Activated CD8-positive, alpha-beta memory T cell treated with anti-CD3 and anti-CD28 coated beads for 4 hours (primary cell): ENCODE measurements at places on chromosomes 5 and 9.

DNA sequence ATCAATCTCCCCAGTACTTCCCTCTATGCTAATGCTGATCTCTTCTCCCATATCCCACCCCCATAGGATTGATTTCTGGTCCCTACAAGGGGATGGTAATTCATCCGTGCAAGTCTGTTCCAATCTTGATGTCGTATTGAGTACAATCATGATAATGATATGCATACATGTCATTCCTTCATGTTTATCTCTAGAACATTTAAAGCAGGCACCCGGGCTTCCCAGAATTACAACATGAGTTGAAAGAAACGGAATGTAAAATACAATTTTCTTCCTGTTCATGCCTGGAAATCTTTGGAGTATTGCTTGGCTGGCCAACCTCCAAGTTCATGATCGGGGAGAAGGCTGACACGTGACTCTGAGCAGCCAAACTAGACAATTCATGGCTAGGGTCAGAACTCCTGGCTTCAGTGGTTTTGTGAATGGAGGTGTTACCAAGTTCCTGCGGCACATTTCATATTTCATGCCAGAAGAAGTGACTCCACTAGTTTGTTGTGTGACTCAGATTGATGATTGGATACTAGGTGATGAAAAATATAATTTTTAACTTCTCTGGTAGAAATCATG lies 66.6 kb downstream of the C9orf152 start:
- DNase-seq: no peak

DNA sequence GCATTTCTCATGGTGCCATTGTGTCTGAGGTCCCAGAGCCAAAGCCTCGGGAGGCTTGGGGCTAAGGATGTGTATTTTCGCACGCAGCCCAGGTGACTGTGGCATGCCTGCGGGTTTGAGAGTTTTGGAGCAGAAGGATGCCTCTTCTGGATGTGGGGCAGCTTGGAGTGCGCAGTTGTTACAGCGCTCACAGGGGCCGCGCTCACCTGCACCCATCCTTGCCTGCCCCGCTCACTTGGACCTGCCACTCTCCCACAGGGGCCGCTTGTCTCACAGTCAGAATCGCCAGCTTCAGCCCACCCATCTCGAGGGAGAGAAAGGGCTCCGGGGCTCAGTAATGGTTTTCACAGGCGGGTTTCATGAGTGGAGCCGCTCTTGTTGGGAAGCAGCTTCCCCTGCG lies 132.9 kb downstream of the MVB12B start:
- DNase-seq: no peak

DNA sequence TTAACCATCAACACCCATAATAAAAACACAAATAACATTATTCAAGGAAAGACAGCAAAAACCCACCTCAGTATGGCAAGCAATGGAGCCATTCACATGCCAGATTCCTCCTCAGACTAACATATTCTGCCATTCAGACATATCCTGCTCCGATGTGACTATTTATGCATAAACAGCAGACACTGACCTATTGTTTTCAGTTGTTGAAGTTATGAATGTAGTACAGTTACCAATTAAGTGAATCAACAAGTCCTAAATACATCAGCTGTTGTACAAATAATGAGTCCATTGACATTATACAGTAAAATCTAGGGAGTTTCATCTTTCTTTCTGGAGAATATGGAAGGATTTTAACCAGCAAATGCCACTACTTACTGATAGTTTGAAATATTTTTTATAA lies 131.7 kb downstream of the DENND1A start:
- no peak for DNase-seq

GRCh38 chr5:168401880-168402279 lies 84.4 kb upstream of the RARS1 start:
- no peak for DNase-seq

DNA sequence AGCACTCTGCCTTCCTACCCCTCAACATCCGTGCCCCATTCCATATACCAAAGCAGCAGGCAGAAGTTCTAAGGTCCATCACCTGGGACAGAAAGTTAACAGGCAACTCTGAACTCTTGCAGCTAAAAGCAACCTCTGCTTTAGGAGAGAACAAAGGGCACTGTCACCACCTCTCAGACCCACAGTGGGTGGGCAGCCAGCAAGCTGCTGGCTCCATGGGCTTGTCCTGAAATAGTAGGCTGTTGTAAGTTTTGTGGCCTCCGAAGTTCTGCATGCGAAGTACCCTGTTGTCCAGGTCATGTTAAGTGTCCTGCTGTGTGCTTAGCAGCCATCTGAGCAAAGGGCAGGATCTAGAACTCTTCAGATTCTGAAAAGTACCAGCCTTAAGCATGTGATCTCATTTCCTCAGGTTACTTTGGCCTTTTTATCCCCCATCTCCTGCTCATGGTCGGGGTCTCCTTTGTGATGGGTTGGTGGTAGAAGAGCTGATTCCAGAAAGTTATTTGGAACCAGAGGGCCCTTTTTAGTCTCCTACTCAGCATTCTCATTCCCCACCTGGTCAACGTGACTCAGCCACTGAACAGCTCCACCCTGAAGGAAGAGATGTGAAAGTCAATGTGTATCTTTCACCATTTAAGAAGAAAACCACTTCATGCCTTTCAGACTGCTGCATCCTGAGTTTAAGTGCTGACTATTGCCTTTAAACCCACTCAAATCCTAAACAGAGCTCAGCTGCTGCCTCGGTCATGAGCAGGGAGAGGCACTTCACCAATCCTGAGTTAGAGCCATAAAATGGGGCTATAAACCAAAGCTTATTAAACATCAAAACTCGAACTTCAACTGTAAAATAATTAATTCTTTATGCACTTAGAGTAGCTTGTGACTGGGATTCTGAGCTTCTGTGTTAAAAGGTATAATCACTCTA lies 121.4 kb downstream of the DPYSL3 start:
- no peak for DNase-seq

- DNase-seq: no peak
Observed at GRCh38 chr9:27310582-27310981, 13.6 kb upstream of the EQTN start.

- DNase-seq: no peak
Observed at GRCh38 chr5:89566340-89566739, 683.4 kb upstream of the MEF2C start.

- DNase-seq: no peak
Observed at GRCh38 chr9:119526698-119527097, 157.5 kb upstream of the BRINP1 start.

DNA sequence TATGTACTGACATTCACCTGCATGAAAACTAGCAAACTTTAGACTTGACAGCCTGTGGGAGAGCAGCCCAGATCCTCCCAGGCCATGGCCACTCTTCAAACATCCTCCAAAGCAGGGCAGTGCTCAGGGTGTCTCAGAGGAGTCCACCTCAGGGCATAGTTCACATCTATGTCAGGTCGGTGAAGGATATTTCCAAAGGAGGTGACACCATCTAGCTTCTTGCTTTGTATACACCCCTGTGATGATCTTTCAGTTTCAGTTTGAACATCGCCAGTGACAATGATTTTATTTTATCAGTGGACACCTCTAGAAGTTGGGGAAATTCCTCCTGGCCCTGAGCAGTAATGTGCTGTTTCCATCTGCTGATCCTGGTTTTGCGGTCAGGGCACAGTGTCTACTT lies 20.1 kb downstream of the CDK20 start:
- no peak for DNase-seq

DNA sequence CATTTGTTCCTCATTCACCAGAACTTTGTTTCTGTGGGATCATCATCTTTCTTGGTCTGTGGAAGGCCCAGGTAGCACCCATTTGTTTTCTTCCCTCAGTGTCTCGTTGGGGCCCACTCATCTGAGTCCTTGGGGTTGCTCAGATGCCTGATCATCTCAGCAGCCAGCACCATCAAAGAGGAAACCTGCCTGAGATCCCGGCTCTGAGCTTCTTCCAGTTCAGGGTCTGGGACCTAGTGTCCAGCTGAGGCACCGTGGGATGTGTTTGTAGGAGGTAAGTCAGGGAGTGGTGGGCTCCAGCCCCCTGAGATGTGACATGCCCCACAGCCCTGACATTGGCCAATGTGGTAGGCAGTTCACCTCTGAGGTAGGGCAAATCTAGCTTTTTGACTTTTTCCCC lies 9.4 kb upstream of the CD180 start:
- DNase-seq: no peak

DNA sequence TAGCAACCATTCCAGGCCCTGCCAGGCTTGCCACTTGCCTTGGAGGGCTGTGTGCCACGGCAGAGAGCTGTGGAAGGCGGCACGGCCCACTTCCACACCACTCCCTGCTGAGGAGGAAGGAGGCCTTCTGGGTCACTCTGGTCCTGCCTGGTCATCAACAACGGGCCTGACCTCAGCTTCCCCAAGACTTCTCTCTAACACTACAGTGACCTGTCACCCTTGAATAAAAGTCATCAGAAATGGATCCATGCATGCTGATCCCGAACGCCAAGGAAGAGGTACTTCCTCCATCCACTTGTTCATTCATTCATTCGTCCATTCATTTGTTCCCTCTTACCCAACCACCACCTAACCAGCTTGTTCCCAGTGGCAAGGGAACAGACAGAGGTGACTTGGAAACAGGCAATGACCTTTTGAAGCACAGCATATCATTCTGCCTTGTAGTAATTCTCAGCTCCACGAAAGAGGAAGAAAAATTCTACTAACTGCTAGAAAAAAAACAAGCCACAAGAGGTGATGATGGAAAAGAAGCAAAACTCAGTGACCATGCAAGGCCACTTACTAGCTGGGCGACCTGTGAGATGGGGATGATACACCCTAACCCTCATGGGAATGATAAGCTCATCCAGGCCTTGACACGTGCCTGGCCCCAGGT lies 58.6 kb downstream of the STK10 start:
- no peak for DNase-seq

DNA sequence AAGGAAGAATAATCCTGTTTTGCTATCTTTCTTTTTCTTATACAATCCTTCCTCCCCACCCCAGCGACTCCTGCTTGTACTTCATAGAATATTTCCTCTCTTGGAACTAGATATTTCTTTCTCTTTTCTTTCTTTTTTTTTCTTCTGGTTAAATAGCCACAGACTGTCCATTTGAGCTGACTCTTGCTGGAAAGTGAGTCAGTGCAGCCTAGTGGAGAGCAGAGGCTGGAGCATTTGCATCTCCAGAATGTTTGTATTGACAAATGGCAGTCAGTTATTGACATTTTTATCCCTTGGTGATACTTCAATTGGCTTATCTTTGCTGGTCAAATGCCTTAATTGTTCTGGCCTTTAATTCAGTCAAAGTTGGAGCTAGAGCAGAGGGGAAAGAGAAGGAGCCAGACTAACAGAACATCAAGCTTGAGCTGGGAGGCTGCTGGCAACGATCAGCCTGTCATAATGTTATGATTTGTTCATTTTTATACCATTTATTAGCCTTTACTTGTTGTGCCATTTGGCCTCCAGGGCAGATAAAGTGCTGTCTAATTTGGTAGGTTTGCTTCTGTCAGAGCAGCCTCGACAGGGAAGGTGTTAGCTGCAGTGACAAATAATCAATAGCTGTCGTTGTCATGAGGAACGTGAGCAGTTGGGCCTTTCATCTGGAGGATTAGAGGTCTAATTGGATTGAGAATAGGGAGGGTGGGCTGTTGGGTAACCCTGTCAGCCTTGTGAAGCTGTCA lies 69.0 kb downstream of the INVS start:
- no peak for DNase-seq

DNA sequence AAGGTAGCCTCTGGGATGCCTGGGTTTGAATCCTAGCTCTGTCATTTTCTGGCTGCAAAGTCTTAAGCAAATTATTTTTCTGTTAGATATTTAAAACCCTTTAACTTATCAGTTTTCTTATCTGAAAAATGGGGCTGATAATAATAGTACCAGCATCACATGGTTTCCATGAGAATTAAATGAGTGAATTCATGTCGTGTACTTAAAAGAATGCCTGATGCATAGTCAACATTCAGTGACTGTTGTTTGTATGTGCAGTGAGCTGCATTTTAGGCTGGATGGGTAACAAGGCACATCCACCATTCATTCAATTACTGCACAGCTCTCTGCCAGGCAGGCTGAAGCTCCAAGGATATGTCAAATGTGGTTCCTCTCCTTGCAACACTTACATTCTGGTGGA lies 122.0 kb downstream of the PPP2R2B start:
- no peak for DNase-seq

DNA sequence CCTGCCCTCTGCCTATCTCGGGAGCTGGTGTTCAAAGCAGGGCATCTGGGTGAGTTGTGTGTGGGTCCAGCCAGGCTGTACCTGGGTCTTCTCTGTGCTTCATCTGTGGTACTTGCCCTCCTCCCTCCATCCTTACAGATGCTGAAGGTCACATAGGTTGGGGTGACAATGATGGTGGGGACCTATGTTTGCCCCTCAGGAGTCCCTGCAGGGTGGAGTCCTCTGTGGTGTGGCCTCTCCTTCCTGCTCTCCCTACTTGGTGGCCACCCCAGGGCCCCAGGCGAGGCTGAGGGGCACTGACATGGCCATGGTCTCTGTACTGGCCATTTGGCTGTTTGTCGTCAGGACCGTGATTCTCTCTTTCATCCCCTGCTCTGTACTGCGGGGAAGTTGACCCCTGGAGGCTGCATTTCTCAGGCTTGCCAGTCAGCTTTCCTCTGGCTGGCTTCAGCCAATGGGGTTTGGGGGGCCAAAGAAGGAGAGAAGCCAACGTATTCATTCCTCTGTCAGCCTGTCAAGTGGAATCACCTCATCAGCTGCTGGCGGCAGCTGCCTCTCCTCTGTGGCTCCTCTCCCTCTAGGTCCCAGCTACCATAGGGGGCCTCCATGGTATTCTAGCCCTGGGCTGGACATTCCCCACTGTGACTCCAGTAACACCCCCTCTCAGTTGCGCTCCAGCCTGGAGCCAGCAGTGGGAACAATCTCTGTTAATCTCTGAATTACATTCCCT lies 4.6 kb downstream of the DCANP1 start:
- no peak for DNase-seq

GRCh38 chr9:13606586-13606985 lies 327.1 kb upstream of the MPDZ start:
- no peak for DNase-seq

DNA sequence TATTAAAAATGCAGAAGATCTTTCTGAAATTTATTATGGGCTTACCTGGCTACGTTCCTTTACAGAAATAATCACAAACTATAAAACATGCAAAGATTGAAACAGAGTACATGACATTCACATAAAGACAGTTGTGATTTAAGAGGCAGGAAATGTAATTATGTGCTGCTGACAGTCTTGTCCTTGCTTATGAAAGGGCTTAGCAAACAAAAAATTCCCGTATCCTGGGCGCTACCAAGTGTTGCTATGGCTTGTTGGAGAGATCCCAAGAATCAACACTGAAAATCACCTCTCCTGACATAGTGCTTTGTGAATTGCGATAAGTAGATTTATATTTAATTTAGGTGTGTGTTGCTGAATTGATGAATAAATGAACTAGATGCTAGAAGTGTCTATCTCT lies 352.5 kb upstream of the C9orf72 start:
- DNase-seq: no peak

- no peak for DNase-seq
Observed at GRCh38 chr5:173878224-173878967, 9.8 kb upstream of the CPEB4 start.
